Mammary epithelial cell (primary cell): ENCODE measurements at places on chromosomes 3 and 15. TPM values are rescaled to one million over a fixed set of nuclear protein-coding genes. Genes with fewer than 3 reads are reported as not detected.

DNA sequence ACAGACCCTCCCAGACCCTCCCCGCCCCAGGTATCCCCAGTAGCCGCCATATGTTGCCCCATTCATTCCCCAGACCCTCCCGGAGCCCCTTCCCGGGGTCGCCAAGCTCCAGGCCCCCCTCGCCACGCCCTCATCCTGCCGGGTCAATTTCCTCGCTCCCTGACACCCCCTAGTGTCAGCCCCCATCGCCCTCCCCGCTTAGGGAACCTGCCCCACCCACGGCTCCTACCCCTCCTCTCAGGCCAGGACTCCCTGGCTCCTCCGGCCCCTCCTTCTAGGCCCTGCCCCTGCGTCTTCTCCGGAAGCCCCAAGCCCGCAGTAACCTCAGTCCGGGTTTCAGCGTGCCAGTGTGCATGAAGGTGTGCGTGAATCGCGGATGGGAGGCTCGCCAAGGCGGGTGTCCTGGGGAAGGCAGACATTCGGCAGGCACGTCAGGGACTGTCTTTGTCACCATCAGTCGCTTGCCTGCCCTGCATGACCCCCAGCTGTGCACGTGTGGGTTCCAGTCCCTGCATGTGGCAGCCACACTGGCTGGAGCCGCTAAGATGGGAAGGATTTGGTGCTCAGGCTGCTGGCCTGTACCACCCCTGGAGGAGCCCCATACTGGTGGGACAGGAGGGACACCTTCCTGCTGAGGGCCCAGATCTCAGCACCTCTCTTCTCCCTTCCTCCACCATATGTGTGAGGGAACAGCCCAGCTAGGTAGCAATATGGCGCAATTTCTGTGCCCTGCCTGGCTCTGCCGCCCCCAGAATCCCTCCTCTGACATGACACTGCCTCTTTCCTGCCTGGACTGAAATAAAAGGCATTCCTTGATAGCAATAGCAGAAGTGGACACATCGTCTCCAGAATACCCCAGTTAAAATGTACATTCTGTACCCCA is 693 bp downstream of the DISP2 start:
- DNase-seq, result no peak

- no peak for DNase-seq
Measured at GRCh38 chr3:168416446-168416845, 320.7 kb upstream of the GOLIM4 start.

GRCh38 chr3:186520957-186521842 is 23.0 kb downstream of the CRYGS start:
- no peak for DNase-seq

DNA sequence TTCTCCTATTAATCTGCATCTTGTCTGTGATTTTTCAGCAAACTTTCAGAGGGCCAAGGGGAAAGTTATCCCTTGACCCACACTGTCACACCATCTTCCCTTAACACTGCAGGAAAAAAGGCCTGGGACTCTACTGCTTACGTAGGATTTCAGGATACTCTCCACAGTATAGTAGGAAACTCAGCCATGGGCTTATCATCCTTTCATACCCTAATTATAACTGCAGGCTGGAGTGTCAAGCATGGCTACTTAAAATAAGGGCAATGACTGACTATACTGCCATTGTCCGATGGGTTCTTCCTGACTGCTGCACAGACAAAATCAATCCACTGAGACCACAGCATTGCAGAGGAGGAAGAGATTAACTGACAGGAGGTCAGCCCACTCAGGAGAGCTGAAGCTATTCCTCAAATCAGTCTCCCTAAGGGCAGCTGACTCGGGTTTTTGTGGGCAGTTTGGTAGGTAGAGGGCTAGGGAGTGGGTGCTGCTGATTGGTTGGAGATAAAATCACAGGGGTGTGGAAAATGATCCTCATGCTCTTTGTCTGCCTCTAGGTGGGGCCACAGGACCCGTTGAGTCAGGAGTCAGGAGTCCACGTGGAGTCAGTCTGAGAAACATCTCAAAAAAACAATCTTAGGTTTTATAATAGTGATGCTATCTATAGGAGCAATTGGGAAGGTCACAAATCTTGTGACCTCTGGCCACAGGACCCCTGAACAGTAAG is 118.2 kb upstream of the STRIT1 start:
- peak; percentile 6 for DNase-seq

DNA sequence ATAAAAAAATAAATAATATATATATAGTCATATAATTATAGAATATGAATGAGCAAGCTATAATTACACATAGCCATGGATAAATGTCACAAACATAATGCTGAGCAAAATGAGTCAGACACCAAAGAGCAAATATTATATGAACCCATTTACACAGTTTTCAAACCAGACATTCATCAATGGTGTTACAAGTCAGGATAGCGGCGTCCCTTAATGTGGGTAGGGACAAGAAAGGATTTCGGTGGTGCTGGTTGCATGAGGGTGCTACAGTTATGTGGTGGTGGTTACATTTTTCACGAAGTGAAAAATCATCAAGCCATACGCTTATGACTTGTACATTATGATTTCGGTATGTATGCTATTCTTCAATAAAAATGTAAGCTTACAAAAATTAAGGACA is 100.5 kb downstream of the HMG20A start:
- DNase-seq, result no peak

GRCh38 chr3:151856118-151856517 is 17.3 kb upstream of the SUCNR1 start:
- DNase-seq, result no peak

The SCAANT1 gene
- polyA plus RNA-seq, result not detected

The SAMMSON gene
- not detected for polyA plus RNA-seq

The RBPMS2 gene
- 0.03 TPM for polyA plus RNA-seq

GRCh38 chr3:5144316-5144994 is 22.4 kb downstream of the ARL8B start:
- peak; percentile 55 for DNase-seq

- peak; percentile 41 for DNase-seq
Measured at GRCh38 chr3:101203411-101203810, 117.0 kb downstream of the IMPG2 start.

DNA sequence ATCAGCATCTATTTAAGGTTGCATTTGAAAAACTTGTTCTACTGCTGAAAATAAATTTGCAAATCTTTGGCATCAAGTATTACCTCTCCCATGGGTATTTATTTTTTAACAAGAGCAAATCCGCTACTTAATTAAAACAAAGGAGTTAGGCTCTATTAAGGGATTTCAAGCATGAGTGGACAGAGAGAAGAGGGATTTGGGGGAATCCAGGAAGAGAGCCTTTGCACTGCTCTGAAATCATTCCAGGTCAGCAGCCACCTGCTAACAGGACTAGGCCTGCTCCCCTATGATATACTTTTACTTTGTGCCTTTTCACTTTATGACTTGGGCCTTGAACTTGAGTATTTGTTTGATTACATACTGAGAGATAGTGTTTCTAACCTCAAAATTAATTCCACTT is 57.1 kb downstream of the IQCH start:
- no peak for DNase-seq

GRCh38 chr15:80878867-80879250 is 99.7 kb downstream of the CEMIP start:
- DNase-seq, result no peak

- DNase-seq, result no peak
Measured at GRCh38 chr3:55245351-55245750, 241.8 kb downstream of the WNT5A start.

GRCh38 chr15:100033140-100033857 is 300.1 kb upstream of the LYSMD4 start:
- peak; percentile 19 for DNase-seq

- DNase-seq, result no peak
Measured at GRCh38 chr3:194150252-194150934, 14.4 kb downstream of the HES1 start.

DNA sequence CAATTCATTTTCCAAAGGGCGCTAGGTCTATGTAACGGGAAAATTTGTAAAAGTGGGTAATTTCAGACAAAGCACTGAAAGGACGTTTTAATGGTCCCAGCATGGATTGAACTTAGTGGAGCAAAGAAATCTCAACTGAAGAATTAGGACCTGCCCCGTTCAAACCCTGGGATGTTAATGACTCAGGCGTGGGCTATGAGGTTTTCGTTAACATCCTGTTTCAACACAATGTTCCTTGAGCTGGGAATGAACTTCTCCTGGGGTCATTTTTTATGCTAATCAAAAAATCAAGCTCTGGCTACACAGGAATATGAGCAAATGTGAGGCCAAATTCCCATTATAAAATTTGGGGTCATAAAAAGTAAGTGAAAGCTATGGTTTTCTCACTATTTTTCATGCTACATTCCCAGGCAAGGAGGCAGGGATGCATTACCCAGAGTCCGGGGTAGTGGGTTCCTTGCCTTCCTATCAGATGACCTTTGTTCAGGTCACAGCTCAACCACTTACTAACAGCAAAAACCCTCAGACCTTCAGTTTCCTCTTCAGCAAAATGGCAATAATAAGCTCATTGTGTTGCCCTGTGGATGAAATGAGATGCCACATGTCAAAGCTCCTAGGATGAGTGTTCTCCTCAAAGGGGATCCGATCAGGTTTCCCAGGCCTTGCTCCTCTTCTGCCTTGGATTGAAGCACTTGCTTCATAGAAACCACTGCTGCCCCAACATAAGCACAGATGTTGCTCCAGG is 271.4 kb downstream of the ARRDC4 start:
- peak; percentile 71 for DNase-seq

DNA sequence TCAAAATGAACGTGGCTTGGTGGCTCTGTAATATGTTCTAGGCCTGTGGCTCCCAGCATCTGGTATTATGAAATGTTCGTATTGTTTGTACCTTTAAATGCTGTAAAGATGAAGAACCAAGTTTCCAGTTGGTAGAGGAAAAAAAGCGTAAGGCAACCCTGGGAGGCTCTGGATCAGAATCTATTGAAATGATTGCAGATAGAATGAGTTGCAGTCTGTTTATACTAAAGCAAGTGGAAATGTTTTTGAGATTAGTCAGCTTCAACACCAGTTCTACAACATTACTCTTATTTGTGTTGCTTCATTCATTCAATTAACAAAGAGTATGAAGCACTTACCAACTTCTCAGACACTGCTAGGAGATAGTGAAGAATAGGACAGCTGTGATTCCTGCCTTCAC is 5.3 kb downstream of the ARL6IP5 start:
- peak; percentile 82 for DNase-seq

DNA sequence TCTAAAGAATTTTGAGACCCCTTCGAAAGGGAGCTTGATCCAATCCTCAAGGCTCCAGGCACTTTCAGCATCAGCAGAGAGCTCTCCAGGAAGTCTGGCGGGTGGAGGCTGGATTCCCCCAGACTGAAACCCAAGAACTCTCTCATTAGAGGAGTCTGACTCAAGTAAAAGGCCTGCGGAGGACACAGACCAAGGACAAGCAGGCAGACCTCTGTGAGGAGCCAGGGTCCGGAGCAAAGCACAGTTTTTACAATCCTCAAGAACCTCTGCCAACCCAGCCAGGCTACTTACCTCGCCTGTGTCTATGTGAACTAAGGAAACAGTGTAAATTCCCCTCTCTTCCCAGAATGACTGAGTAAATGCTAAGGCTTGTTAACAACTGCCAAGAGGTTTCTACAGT is 86.2 kb downstream of the FBN1 start:
- no peak for DNase-seq

The UROC1 gene
- polyA plus RNA-seq, result not detected

The CPN2 gene
- polyA plus RNA-seq, result not detected

DNA sequence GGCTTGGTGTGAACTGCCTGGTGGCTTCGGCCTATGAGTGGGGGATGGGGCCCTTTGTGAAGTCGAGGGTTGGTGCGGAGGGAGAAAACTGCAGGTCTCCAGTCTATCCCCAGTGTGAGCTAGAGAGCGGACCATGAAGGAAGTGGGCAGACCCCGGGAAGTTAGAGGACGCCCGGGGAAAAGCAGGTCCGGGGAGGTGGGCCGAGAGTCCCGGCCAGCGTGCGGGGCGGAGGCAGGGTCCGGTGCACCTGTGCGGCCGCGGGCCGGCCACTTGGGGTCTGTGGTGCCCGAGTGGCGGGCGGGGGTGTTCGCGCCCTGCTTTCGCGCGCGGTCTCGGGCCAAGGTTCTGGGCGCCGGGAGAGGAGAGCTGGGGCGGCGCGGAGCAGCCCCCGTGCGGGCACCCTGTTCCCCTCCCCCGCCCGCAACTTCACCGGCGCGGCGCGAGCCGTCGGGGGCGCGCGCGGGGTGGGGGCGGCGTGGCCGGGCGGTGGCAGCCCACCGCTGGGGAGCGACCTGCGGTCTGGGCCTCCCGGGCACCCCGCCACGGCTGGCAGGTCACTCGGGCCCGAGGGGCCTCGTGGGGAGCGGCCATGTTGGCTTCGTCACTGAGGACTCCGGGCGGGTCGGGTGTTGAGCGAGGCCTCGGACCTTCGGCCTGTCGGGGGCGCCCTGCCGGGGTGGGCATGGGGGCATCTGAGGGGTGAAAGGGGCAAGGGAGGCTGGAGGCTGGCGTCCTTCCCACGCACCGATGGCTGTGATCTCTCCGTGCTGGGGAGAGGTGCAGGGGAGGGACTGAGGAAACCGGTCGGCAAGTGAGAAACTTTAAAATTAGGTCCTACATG is 4.8 kb downstream of the UBE2E1 start:
- DNase-seq, result peak; percentile 19

The RLBP1 gene
- 0.23 TPM for polyA plus RNA-seq
